ENCODE measurements at places on chromosomes 5 and 9.

- no peak for DNase-seq
These were observed 3.1 kb downstream of the EIF4E1B start for GRCh38 chr5:176633598-176633997.

- no peak for DNase-seq
These were observed 84.9 kb downstream of the NTRK2 start for GRCh38 chr9:84754461-84754860.

DNA sequence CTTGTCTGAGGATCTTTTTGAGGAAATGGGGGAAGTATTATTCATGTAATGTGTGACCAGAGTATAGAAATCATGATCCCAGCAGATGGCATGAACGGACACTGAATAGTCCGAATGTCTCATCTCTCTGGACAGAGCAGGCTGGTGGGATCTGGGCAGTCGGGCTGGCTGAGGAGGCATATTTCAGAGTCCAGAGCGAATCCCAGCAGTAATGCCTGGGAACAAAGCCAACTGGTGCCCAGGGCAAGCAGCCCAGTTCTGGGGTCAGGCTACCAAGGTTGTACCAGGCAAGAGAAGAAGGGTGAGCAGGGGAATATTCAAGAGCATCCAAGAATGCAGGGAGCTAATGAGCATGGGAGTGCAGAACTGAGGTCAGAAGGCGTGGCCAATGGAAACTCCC is 306.4 kb downstream of the ZSWIM6 start:
- DNase-seq = no peak

- DNase-seq = peak; percentile 39
These were observed 209.0 kb downstream of the SEC61B start for GRCh38 chr9:99431103-99431502.

DNA sequence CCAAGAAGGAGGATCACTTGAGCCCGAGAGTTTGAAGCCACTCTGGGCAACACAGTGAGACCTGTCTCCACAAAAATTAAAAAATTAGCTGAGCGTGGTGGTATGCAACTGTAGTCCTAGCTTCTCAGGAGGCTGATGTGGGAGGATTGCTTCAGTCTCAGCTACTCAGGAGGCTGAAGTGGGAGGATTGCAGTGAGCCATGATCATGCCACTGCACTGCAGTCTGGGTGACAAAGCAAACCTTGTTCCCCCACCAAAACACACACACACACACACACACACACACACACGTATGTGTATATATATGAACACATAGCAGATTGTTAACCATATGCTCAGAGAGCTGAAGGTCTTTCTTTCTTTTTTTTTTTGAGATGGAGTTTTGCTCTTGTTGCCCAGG is 157.5 kb upstream of the MAST4 start:
- no peak for DNase-seq

DNA sequence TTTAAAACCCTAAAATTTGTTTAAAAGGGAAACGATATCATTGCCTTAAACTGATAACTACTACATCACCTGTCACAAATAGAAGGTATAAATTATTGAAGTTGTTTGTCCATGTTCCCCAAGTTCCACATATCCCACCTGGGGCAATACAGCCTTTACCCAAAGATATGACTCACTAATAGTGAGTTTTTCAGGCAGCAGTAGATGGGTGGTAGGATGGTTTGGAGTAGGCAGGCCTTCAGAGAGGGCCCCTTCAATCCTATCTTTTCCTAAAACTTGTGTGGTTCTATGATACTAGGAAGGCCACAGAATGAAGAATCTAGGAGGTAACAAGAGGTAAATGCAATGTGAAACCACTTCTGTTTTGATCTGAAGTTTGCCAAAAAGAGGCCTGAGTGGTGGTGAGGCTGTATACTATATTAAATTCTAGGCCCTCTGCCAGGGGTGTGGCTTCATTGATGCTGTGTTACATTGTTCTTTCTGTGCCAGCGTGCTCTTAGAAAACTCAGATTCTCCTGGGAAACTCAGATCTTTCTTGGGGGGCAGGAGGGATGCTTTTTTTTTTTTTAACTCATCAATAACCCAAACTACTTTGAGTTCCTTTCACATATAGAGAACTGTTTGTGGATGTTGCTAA is 7.2 kb downstream of the CYSTM1 start:
- peak; percentile 11 for DNase-seq

DNA sequence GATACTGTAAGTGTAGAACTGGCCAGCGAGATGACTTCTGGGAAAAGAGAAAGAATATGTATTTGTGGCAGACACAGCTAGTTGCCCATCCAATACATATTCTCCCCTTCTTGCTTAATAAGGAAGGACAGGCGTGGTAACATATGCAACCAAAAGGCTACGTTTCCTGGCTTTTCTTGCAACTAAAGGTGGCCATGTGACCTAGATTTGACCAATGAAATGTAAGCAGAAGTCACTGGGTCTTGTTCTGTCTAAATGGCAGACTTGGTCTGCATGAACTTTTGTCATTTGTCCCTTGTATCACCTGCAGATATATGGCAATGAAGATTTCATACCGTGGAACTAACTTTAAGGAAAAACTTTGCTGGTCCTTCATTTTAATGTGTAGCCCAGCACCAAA is 183.8 kb downstream of the CDH12 start:
- DNase-seq = no peak

DNA sequence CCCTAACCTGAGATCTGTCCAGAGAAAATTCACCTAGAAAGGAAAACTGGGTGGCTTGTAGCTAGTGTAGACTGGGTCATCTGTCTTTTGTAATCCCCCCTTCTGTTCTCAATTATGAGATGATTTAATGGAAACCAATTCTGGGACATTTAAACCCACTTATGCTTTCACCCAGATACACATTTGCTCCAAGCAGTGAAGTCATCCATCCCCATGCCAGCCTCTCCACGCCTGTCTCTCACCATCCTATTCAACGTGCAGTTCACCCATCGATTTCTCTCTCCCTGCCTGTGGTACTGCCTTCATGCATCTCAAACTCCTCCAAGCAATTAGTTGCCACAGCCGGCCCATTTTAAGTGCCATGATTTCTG is 1.8 kb downstream of the PHF19 start:
- no peak for DNase-seq

GRCh38 chr9:16726718-16727451 is 143.6 kb downstream of the BNC2 start:
- DNase-seq = peak; percentile 80

GRCh38 chr5:2763533-2763794 is 12.0 kb upstream of the IRX2 start:
- DNase-seq = no peak

GRCh38 chr9:14061936-14062585 is 251.9 kb downstream of the NFIB start:
- no peak for DNase-seq

- DNase-seq = peak; percentile 40
These were observed 9.8 kb downstream of the ECPAS start for GRCh38 chr9:111474385-111474784.

DNA sequence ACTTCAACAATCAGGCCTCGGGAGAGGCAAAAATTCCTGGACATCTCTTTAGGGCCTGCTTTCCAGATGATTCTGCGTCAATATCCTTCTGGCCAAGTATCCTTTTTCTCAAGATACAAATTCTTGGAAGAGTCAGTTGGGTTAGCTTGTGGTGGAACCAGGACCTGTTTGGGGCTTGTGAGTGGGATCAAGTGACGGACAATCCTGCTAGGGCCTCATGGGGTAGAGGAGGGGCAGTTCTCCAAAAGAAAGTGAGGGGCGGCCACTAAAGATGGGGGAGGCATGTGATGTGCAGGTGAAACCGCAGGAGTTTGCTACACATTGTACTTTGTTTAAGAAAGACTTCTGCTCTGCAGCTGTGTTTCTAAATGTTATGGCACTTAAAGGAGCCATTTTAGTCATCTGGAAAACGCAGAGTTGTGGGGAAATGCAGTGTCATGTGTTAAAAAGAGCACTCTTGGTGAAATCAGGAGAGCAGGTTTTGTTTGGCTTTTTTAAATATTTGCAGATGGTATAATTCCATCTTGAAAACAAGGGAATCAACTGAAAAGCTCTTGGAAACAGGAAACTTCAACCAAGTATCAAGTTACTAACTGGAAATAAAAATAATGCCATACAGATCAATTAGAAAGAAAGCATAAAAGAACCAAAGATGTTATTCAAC is 27.4 kb upstream of the GSN start:
- no peak for DNase-seq

All from myocyte (in vitro differentiated cells).